Effector CD4-positive, alpha-beta T cell (primary cell): ENCODE measurements at places on chromosomes 16 and 17.

DNA sequence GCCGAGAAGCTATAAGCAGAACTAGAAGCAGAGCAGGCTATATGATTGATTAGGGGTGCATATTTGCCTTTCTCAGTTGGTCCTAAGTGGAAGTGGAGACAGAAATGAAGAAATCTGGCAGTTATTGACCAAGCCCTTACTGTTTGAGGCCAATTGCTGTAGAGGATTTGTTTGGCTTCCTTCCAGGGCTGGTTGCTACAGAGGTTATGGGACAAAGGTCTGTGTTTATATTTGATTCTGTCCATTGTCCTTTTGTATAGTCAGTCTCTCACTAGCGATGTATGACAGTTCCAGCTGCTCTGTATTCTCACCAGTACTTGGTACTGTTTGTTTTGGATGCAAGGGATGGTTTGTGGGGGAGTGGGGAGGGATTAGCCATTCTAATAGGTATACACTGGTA lies 7.3 kb upstream of the ALOX15 start:
- no peak for DNase-seq

DNA sequence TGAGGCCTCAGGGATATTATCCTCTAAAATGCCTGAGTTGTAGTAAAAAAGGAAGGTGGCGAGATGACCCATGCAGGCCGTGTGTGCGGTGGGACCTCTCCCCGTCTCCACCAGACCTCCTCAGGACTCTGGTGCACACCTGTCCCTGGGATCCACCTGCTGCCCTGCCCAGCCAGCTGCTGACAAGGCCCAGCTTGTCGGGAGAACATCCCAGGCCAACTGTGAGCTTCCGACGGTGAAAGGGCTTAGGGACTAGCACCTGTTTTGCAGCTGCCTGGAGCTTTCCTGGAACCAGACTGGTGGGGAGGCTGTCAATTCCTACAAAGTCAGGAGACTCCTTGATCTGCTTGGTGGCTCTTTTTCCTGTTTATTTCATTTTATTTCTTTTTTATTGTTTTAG lies 11.6 kb downstream of the IL34 start:
- DNase-seq = no peak

DNA sequence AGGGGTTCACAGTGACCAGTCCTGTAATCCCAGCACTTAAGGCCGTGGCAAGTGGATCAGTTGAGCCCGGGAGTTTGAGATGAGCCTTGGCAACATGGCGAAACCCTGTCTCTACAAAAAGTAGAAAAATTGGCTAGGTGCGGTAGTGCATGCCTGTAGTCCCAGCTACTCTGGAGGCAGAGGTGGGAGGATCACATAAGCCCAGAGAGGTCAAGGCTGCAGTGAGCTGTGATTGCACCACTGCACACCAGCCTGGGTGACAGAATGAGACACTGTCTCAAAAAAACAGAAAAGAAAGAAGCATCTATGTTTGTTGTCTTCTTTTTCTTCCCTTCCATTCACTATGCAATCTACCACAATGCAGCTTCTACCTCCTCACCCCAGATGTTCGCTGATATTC lies 151.9 kb upstream of the RBL2 start:
- DNase-seq = no peak

GRCh38 chr17:30217054-30217453 lies 18.4 kb downstream of the SLC6A4 start:
- DNase-seq = no peak
